ENCODE measurements at places on chromosomes 5 and 9. TPM values are rescaled to one million over a fixed set of nuclear protein-coding genes. Genes with fewer than 3 reads are reported as not detected.
A peak's percentile ranks its signal among the peaks of the same experiment; 100 is the strongest.

DNA sequence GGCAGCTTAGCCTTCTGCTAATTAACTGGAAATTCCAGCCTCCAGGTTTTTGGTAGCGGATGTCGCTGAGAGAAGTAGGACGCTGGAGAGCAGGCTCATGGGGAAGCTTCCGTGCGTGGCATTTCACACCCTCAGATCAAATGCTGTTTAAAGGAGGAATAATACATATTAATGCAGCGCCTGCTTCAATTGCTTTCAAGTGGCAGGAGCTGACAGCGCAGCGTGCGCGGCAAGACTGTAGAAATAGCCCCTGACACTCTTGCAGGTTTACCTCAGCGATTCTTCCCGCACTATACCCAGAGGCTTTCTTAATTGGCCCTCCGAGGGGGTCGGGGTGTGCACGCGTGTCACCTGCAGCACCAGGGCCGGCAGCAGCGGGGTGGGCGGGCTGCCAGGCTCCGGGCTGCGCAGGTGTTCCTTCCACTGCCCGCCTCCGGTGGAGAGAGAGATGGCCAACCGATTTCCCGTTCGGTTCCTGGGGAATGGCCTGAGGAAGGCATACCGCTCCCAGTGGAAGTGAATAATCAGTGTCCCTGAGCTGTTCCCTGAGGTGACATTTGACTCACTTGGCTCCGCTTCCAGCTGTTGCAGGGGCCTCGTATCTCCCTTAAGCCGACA, 427.9 kb downstream of the KCTD16 start:
- DNase-seq, result no peak

DNA sequence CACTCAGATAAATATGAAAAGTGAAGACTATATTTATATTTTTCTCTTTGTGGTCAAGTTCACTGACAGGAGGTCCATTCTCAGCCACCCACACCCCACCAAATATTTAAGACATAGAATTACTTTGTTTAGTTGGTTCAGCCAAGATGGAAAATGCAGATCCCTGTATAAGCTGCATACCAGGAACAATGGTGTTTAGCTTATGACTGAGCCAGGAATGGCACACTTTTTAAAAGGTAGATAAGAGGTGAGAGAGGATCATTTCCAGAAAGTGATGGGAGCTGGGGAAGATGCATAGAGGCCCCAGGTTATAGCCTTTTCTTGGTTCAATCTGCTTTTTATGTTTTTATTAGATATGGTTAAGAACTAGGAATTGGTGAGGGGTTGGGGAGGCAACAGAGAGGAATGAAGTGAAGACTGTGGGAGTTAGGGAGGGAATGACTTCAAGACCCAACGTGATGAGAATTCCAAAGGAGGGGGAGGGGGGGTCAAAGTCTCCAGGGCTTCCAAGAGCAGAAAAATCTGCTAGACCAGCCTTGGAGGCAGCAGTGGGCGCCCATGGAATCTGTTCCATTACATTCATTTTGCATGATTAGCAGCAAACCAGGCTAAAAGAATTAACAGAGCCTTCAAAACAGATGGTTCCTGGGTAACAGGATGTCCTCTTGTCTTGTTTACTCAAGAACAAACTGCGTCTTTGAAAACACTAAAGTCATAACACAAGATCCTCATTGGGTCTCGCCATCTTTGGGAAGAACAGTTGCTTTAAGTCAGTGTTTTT, 95.2 kb downstream of the FGF1 start:
- no peak for DNase-seq

DNA sequence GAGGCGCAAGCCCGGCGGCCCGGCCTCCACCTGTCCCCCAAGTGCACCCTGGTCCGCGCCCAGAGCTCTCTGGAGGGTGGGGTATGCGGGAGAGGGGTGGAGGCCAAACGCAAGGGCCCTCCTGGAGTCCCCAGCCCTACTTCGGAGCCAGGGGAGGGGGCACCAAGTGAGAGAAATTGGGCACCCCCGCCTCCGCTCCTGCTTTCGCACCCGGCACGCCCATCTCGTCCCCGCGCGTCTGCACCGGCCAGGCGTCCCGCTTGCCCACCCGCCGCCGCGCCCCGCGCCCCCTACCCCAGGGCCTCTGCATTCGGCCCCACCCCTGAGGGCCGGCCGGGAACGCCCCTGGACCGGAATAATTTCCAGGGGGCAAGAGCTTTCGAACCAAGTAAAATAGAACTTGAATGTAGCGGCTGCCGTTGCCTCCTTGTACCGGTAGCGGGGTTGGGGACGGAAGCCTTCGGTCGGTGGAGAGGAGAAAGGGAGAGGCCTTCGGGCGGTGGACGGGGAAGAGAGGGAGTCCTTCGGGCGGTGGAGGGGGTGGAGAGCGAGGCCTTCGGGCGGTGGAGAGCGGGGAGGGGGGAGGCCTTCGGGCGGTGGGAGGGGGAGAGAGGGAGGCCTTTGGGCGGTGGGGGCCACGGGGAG, 694 bp upstream of the PHPT1 start:
- DNase-seq, result no peak

- no peak for DNase-seq
Measured at GRCh38 chr5:110064603-110065268, 375.0 kb downstream of the MAN2A1 start.

DNA sequence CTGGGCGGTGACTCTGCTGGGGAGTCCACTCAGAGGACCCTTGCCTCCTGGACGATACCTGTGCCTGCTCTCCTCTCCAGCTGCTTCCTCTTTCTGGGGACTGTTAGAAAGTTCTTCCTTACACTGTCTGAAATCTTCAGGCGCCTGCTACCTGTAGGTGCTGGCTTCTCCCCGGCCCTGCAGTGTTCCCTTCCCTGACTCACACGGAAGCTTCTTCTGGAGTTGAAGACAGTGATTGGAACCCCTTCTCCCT, 562 bp downstream of the GSN start:
- DNase-seq, result no peak

GRCh38 chr5:135810188-135810943, 24.1 kb upstream of the SLC25A48 start:
- no peak for DNase-seq

- DNase-seq, result no peak
Measured at GRCh38 chr9:120257483-120257882, 322.5 kb downstream of the CDK5RAP2 start.

- peak; percentile 64 for DNase-seq
Measured at GRCh38 chr5:156479849-156480248, 152.9 kb downstream of the SGCD start.

DNA sequence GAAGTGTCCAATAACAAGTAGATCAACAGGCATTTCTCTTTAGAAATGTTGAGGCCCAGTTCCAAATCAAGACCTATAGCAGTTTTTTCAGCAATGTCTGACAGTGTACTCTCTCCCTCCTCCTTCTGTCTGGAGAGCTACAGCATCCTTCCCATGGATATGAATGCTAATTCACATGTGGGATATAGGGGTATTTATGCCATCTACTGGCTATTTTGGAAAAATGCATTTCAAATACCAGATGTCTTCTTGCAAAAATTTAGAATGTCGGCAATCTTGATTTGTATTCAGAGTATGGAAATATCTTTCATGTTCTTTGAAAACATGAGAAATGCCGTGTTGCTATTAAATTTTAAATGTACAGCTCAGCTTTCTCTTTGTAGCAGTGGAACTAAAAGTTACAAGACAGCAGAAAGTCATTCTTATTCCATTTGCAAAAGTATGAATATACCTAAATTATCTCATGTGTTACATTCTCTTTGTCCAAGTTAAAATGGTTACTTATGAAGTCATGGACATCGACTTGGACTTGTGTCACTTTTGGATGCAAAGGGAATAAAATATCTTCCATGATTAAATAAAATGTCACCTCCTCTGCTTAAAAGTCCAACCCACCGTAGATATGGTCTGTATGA, 647.8 kb downstream of the TAF11L14 start:
- DNase-seq, result peak; percentile 33

- no peak for DNase-seq
Measured at GRCh38 chr5:60960591-60960990, 15.6 kb downstream of the NDUFAF2 start.

Gene SOX30
- polyA plus RNA-seq, result 0.09 TPM

Gene FANCG
- 8.5 TPM for polyA plus RNA-seq

Gene UBE2QL1
- not detected for polyA plus RNA-seq

Gene DNM1
- polyA plus RNA-seq, result 17.4 TPM

Gene PCDHA9
- polyA plus RNA-seq, result 0.02 TPM

Gene LAMC3
- not detected for polyA plus RNA-seq
